ENCODE measurements at places on chromosomes 7 and 10.

DNA sequence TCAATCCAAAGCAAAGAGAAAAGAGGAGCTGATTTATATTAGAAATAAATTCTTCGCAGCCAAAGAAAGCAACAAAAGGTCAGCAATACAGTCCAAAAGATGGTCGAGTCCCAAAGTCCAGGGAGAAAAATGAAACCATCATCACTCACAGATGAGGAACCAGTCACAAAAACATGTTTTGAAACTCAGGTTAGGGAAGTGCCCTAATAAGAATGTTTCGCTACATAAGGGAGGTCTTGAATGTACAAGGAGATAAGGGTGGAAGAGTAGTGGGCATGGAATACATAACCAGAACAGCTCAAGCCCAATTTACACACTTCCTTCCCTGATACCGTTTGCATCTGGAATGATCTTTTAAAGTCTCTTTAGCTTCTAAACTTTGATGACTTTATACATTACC, 53.6 kb downstream of the VPS41 start:
- no peak for DNase-seq

DNA sequence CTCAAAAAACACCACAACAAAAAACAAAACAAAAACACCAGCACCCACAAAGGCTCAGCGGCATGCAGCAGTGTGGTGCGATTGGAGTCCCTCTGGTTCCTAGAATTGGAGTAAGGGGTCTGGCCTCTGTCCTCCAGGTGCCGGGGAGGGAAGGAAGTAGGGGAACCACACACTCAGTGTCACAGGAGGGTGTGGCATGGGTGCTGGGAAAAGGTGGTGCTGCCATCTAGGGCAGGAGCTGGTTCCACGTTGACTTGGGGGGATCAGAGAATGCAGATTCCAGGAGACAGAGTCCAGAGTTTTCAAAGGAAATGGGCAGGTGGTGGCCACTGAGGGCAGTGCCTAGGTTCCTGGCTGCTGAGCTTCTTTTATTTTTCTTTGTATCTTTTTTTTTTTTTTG, 19.8 kb upstream of the WIPI2 start:
- no peak for DNase-seq

GRCh38 chr7:36238138-36238537, 85.1 kb downstream of the EEPD1 start:
- no peak for DNase-seq

DNA sequence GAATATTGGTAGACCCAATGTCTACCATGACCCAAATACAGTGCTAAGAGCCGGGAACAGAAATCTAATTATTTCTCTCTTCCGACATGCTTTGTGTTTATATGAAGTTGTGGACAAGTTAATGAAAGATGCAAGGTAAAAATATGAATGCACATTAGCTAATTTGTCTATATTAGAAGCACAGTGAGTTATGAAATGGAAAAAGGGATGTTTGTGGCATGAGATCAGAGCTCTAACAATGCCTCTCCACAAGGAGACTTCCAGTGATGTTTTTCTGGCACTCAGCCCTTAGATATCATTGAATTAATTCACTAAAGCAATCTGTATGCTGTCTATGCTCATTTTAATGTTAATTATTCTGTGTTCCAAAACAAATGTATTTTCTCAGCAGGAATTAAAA, 897.2 kb downstream of the CNTNAP2 start:
- DNase-seq, result no peak

GRCh38 chr7:47583739-47584535, 2.0 kb upstream of the TNS3 start:
- no peak for DNase-seq

DNA sequence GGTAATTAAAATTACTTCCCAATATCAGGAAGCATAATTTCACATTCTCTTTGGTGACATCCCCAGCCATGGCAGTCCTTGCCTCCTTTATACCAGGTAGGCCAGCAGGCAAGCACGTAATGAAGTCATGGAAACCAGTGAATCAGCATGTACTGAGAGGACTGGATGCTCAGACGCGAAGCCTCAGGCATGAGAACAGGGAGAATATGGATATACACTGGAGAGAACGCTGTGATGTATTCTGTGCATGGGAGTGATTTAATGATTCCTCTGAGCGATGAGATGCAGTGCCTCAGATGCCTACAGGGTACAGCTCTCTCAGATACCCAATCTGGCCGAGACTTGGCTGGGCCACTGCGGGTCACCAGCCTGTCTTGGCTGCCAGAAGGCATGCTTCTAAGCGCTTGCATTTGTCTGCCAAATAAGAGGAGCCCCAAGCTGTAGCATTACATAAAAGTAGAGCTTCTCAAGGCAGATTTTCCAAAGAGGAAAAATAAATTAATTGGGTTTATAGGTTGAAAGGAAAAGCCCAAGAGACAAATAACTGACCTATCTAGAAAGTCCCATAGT, 238.1 kb downstream of the RELN start:
- no peak for DNase-seq

Data from CD4-positive, alpha-beta T cell treated with Interleukin-17A for 1 hour (primary cell).